Activated CD4-positive, alpha-beta T cell treated with anti-CD3 and anti-CD28 coated beads, Interleukin-2, amount 10 ng/mL, durations not matched to agents 24 days and 14 days (primary cell): ENCODE measurements at places on chromosomes 1 and 21. TPM values are rescaled to one million over a fixed set of nuclear protein-coding genes. Genes with fewer than 3 reads are reported as not detected.

DNA sequence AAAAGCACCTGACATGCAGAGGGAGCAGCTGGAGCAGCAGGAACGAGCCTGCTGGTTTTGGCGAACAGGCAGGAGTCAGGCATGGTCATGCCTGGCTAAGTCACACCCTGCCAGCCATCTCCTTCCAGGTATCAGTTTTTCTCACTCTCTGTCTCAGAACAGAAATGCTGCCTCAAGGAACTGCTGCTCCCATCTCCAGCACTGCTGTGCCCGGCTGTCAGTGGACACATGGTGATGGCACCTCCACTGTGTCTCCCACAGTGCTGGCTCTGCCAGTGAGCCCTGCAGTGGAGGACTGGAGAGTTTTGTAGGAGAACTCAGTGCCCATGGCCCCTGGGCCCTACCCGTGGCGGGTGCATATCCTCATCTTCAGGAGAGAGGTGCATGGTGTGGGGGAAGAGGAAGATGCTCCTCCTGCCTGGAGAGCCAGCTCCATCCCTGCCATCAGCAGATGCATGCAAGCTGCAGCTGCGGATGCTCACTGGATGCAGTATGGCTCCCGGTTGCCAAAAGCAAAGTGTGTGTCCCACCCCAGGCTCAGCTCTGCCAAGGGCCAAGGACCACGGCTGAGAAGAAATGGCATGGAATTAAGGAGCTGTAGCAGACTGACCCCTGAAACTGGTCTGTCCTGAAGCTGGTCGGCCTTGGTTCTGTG is 114.7 kb downstream of the GRIK3 start:
- DNase-seq: no peak
- no peaks in the 10 kb centered on the region for H3K4me1 ChIP-seq

GRCh38 chr1:46310321-46310720 is 6.8 kb downstream of the UQCRH start:
- peaks cover 19% of the 10 kb centered on the region for H3K4me1 ChIP-seq
- no peak overlapping the region for H3K27ac ChIP-seq
- H3K27me3 ChIP-seq: no peaks in the 10 kb centered on the region
- H3K36me3 ChIP-seq: peaks cover 56% of the 10 kb centered on the region
- no peak overlapping the region for H3K4me3 ChIP-seq
- DNase-seq: no peak

The CTH gene
- total RNA-seq: 12.7 and 14.3 TPM in 2 replicates

The LEPROT gene
- 17.9 and 20.2 TPM in 2 replicates for total RNA-seq

DNA sequence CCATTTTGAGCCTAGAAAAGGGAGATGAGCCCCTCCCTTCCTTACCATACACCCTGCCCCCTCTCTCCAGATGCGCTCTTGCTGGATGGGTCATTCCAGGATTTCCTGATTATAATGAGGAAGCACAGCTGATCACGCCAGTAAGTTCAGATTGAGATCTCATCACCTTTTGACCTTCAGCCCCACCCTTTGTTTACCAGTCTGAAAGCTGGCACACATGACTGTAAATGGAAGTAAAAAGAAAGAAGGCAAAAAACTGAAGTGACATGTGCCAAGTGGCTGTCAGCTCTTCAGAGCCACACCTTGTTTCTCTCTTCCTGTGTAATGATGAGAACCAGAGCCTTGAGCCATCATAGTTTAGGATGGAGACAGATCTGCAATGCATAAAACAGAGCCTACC is 27.9 kb downstream of the S1PR1 start:
- no peaks in the 10 kb centered on the region for H3K27me3 ChIP-seq
- no peaks in the 10 kb centered on the region for H3K36me3 ChIP-seq
- peak; percentile 73 for DNase-seq
- peaks cover 45% of the 10 kb centered on the region for H3K4me1 ChIP-seq
- H3K27ac ChIP-seq: peak overlapping the region; percentile 73

- no peaks in the 10 kb centered on the region for H3K36me3 ChIP-seq
- no peaks in the 10 kb centered on the region for H3K27me3 ChIP-seq
- H3K4me1 ChIP-seq: no peaks in the 10 kb centered on the region
These were observed 27.7 kb upstream of the VN1R5 start for GRCh38 chr1:247228133-247228532.

The PROK1 gene
- total RNA-seq: not detected in 2 replicates

- H3K4me3 ChIP-seq: no peak overlapping the region
- H3K36me3 ChIP-seq: peaks cover 25% of the 10 kb centered on the region
- DNase-seq: peak; percentile 31
- H3K27me3 ChIP-seq: no peaks in the 10 kb centered on the region
These were observed 96.8 kb downstream of the NRIP1 start for GRCh38 chr21:14968029-14968428.

The ANGPTL3 gene
- not detected in 2 replicates for total RNA-seq

The CD101 gene
- 0.82 and 1.2 TPM in 2 replicates for total RNA-seq

- peak; percentile 62 for DNase-seq
- peaks cover 77% of the 10 kb centered on the region for H3K27me3 ChIP-seq
- peaks cover 26% of the 10 kb centered on the region for H3K4me1 ChIP-seq
- peak overlapping the region; percentile 90 for H3K4me3 ChIP-seq
These were observed 810 bp upstream of the HLX start for GRCh38 chr1:220878191-220879075.

The ZNF593OS gene
- not detected in 2 replicates for total RNA-seq

DNA sequence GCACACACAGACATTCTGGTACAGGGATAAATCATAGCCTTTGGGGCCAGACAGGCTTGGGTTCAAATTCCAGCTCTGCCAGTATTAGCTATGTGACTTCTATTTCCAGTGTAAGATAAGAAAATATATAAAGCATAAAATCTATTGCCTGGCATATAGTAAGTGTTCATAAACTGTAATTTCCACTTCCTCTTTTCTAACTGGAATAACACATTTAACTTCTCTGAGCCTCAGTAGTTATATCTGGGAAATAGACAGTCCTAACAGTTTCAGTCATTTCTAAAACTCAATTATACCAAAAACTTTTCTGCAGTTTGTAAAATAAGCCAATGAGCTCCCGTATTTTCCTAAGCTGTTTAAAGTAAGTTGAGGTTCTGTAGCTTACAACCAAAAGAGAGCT is 351.4 kb downstream of the ZNF326 start:
- no peaks in the 10 kb centered on the region for H3K27me3 ChIP-seq
- H3K4me3 ChIP-seq: no peak overlapping the region
- no peaks in the 10 kb centered on the region for H3K36me3 ChIP-seq
- DNase-seq: no peak
- H3K4me1 ChIP-seq: no peaks in the 10 kb centered on the region

The MROH9 gene
- not detected in 2 replicates for total RNA-seq

DNA sequence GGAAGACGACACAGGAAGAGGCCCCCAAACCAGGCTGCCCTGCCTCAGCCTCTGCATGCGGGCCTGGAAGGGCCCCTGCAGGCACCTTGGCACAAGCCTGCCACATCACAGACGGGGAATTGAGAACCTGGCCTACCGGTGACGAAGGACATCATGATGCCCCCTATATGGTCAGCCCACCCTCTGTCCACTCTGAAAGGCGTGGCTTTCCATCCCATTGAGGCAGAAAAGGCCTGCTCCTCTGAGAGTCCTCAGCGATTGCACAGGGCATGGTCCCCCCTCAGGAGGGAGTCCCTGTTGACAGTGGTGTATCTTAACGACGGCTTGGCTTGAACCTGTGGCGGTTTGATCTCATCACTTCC is 11.4 kb downstream of the KRTAP10-1 start:
- no peak for DNase-seq
- H3K4me3 ChIP-seq: no peak overlapping the region
- H3K27me3 ChIP-seq: no peaks in the 10 kb centered on the region
- H3K36me3 ChIP-seq: no peaks in the 10 kb centered on the region
- no peaks in the 10 kb centered on the region for H3K4me1 ChIP-seq
- H3K27ac ChIP-seq: no peak overlapping the region

DNA sequence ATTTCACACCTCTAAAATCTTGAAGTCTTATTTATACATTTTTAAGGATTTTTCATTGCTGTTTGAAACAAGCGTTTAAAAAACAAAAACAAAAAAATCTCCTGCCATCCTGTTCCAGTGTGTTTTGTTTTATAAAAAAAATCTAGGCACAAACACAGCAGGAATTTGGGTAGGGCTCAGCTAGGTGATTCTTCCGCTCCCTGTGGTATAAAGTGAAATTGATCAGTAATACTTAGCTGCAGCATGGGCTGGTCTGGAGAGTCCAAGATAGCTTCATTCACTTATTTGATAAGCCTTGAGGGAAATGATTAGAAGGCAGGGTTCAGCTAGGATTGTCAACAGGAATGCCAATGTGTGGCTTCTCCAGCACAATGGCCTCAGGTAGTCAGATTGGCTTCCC is 25.7 kb downstream of the ATF3 start:
- no peak for DNase-seq
- peaks cover 26% of the 10 kb centered on the region for H3K4me1 ChIP-seq
- H3K36me3 ChIP-seq: peaks cover 2% of the 10 kb centered on the region
- no peak overlapping the region for H3K27ac ChIP-seq
- H3K4me3 ChIP-seq: no peak overlapping the region
- peaks cover 1% of the 10 kb centered on the region for H3K27me3 ChIP-seq

GRCh38 chr1:116886291-116886878 is 23.3 kb upstream of the PTGFRN start:
- H3K27ac ChIP-seq: no peak overlapping the region
- no peaks in the 10 kb centered on the region for H3K36me3 ChIP-seq
- H3K27me3 ChIP-seq: no peaks in the 10 kb centered on the region
- H3K4me3 ChIP-seq: no peak overlapping the region
- H3K4me1 ChIP-seq: peaks cover 28% of the 10 kb centered on the region

- peaks cover 30% of the 10 kb centered on the region for H3K4me1 ChIP-seq
- H3K36me3 ChIP-seq: no peaks in the 10 kb centered on the region
- H3K4me3 ChIP-seq: no peak overlapping the region
- DNase-seq: no peak
- peaks cover 5% of the 10 kb centered on the region for H3K27me3 ChIP-seq
These were observed 109.5 kb upstream of the ADAR start for GRCh38 chr1:154717528-154717924.

The LINGO4 gene
- total RNA-seq: not detected in 2 replicates

The CHIT1 gene
- 0.21 and 0.70 TPM in 2 replicates for total RNA-seq

The TMCO4 gene
- total RNA-seq: 12.1 and 12.6 TPM in 2 replicates

The TYW3 gene
- total RNA-seq: 39.8 and 40.0 TPM in 2 replicates

DNA sequence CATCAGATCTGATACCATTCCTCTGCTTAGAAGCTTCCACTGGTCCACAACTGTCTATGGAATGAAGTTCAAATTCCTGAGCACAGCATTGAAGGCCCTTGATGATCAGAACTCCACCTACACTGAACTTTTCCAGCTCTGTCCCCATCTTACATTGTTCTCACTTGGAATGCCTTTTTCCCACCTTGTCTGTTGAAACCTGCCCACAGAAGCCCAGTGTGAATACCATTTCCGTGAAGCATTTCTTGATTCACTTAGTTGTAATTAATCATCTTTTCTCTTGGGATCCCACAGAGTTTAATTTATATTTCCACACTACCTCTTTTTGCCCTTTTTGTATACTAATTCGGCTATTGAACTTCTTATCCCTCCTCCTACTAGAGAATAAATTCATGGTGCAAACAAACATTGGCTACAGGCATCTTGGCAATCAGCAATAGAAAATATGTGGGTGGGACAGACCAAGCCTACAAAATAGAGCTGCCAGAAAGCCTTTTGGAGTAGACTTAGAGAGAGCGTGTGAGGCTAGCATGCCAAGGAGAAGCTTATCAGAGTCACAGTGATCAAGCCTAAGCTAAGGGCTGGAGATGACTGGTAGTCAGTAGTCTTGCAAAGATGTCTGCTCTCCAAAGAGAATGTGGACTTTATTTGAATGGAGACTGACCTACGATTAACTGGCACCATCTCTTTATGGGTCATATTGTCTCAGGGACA is 26.1 kb downstream of the NHLH2 start:
- no peak for DNase-seq
- H3K36me3 ChIP-seq: no peaks in the 10 kb centered on the region
- H3K4me3 ChIP-seq: no peak overlapping the region

DNA sequence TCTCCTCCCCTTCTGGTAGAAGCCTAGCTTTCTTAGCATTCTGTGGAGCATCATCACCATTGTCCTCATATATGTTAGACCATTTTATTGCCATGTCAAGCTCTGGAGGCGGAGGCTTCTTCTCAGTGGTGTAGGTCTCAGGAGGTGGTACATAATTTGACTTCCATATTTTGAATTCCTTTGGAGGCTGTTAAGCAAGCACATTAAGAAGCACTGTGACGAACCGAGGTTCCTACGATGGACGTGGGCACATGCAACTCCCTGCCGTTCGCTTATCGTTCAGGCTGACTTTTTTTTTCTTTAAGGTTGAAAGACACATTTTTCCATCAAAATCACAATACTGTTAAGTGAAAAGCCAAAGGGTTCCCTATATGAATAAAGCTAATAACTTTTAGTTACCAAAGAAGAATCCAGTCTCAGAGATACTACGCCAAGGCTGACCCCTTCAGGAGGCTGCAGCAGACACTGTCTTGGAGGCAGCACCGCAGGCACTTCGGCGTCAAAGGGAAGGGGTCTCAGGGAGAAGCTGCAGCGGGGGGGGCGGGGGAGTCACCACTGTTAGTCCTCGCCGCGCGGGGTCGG is 835 bp downstream of the C1orf52 start:
- no peak for DNase-seq
- no peaks in the 10 kb centered on the region for H3K27me3 ChIP-seq
- peak overlapping the region; percentile 96 for H3K4me3 ChIP-seq
- H3K36me3 ChIP-seq: peaks cover 36% of the 10 kb centered on the region
- peaks cover 25% of the 10 kb centered on the region for H3K4me1 ChIP-seq
- H3K27ac ChIP-seq: peak overlapping the region; percentile 86

DNA sequence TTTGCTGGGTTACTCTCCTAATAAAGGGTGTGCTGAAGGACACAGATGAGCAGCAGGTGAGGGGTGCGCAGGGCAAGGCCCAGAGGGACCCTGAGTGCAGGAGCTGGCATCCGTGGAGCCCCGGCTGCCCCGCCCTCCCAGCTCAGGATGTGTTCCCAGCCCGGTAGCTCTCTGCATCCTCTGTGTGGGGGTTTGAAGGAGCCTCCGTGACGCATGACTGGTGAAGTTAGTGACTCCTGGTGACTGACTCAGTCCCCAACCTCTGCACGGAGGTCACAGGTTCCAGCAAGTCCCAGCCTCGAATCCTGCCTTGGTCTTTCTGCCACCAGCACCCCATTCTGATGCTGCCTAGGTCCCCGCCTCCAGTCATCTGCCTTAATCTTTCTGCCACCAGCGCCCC is 21.6 kb upstream of the TSPEAR start:
- H3K27ac ChIP-seq: no peak overlapping the region
- no peaks in the 10 kb centered on the region for H3K36me3 ChIP-seq
- no peaks in the 10 kb centered on the region for H3K4me1 ChIP-seq
- H3K27me3 ChIP-seq: peaks cover 6% of the 10 kb centered on the region
- no peak overlapping the region for H3K4me3 ChIP-seq

The MCOLN3 gene
- total RNA-seq: 0.51 and 0.66 TPM in 2 replicates
